ENCODE measurements at places on chromosomes 2 and 18.

DNA sequence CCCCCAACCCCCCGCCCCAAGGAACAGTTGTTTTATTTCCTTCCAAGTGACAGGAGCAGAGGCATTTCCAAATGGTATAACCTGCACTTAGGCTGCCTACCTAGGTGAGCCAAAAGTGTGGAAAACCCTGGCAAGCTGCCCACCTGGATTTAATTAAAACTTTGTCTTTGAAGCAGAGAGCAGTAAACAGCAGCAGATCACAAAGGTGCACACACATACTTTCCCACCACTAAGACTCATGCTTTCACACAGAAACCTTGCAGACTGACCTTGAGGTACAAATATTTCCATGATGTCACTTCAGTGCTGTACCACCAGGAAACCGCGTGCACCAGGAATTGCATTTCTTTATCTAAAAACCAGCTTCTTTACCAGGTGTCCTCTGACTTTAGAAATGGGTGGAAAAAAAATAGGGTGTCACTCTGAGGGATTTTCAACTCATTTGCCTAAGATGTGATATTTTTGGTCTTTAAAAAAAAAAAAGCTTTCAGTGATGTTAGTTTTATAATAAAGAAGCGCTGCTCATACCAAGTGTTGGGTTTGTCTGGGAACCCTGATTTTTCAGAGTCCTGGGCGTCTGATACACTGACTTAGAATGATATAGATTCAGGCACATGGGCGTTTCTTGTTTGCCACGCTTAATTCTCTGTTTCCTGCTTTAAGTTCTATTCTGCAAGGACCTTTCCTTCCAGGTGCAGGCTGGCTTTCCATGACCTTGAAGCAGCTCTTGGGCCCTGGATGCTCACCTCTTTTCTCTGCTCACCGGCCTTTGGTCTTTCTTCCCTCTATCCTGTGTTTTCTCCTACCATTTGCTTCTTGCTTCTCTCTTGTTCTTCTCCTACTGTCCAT lies 70.7 kb upstream of the BCL2L11 start:
- DNase-seq: no peak

DNA sequence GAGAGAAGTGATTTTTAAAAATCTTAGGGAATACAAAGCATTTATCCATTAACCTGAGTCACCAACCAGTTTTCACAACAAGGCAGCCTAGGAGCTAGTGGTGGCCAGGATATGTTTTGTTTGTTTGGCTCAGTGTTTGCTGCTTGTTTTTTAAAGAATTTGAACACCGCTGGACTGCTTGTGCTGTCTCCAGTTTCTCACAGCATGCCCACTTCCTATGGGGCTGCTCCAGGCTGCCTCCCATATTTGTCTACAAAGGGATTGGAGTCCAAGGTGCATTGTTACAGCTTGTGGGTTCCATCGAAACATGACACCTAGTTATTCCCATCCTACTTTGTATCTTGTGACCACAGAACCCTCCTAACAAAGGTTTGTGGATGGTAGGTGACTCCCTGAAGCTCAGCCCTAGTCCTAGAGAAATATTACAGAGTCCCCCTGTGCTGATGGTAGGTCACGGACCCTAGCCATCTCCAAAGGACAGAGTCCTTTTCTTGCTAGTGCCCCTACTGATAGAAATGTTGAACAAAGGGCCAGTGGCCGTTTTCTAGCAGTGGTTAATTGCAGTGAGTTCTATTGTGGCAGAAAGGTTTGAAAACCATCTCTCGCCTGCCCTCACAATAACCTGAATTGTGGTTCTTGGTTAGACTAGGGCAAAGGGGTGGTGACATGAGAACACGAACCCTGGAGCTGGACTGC lies 23.2 kb downstream of the GPR39 start:
- no peak for DNase-seq

GRCh38 chr2:147760984-147761383 lies 83.8 kb upstream of the ACVR2A start:
- DNase-seq: no peak

DNA sequence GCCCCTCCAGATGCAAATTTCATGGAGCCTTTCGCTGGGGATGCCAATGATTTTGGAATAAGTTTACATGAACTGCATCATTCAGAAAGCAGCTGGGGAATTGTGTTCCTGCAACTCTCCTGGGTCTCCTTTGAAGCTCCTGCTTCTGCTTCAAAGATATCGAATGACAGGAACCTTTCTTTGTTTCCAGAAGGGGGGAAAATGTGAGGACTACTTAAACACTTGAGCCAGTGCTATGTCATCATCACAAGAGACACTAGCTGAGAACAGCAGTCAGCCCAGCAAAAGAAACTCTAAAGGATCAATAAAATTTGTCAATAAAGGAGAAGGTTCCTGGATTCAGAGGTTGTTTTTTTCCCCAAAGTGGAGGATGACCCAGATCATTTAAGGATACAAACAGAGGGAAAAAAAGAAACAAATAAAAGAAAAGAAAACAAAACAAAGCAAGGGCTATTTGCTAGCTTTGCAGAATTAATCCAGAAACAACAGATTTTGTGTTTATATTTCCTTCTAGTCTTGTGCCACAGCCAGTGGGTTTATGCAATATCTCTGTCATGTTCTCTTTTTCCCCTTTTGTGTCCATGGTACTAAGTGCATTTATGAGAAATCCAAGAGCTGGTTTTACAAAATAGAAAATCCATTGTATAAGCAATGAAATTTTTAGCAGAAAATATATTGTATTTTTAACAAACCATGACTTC lies 463.7 kb downstream of the CDH2 start:
- DNase-seq: no peak

GRCh38 chr2:39523308-39524044 lies 86.4 kb upstream of the MAP4K3 start:
- no peak for DNase-seq
